Anterior cingulate cortex (tissue), 58 donors: ENCODE measurements at places on chromosomes 1 and 21.

DNA sequence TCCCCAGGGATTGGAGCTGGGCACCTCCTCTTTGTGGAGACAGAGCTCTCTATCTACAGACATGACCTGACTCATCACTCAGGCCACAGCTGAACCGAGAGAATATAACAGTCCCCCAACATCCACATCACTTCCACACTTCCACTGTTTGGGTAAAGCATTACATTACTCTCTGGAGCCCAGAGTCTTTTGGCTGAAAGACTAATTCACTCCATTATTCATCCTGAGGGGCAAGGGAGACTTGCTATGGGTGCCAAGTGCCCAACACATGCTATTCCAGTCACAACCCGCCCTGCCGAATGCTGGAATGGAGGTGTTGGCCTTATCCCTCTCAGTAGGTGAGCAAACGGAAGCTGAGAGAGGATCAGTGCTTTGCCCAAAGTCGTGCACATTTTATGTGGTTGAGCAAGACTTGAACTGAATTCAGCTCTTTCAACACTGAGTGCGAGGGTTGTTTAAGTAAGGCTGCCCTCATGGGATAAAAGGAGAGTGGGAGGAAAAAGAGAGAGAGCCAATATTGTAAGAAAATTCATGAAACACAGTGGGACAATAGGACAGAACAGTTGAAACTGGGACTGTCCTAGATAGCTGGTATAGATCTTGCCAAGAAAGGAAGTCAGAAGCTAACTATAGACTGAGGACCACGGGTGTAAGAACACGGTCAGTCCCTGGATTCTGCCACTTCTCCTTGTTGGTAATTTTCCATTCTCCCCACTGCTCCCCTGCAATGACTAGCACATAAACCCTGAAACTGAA lies 13.5 kb upstream of the CHI3L1 start:
- DNase-seq: no peak

DNA sequence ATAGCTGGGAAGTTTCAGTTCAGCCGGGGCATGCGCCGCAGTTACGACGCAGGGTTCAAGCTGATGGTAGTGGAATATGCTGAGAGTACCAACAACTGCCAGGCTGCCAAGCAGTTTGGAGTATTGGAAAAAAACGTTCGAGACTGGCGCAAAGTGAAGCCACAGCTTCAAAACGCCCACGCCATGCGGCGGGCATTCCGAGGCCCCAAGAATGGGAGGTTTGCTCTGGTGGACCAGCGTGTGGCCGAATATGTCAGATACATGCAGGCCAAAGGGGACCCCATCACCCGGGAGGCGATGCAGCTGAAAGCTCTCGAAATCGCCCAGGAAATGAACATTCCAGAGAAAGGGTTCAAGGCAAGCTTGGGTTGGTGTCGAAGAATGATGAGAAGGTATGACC lies 9.9 kb downstream of the POGK start:
- DNase-seq: no peak

GRCh38 chr1:14529475-14529874 lies 69.0 kb upstream of the KAZN start:
- no peak for DNase-seq

DNA sequence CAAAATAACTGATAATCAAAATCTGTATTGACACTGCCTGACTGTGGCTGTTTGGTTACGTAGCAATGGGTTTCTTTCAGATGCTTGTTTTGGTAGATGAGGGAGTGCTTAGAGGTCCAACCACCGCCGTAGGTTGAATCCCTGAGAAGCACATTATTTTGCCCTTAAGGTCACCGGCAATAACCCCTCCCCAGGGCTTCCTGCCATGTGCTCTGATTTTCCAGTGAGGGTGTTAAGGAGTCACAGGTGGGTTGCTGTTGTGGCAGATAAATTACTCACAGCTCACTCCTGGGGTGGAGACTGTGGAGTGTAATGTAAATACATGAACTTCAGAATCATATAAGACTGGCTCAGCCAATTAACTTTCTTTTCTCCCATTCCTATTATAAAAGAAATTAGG lies 81.5 kb upstream of the ZP4 start:
- no peak for DNase-seq

- DNase-seq: no peak
Measured at GRCh38 chr1:192941722-192942411, 117.3 kb downstream of the UCHL5 start.

- no peak for DNase-seq
Measured at GRCh38 chr1:23555270-23555985, 3.9 kb downstream of the ID3 start.

- no peak for DNase-seq
Measured at GRCh38 chr1:109256085-109256484, 6.7 kb downstream of the CELSR2 start.

DNA sequence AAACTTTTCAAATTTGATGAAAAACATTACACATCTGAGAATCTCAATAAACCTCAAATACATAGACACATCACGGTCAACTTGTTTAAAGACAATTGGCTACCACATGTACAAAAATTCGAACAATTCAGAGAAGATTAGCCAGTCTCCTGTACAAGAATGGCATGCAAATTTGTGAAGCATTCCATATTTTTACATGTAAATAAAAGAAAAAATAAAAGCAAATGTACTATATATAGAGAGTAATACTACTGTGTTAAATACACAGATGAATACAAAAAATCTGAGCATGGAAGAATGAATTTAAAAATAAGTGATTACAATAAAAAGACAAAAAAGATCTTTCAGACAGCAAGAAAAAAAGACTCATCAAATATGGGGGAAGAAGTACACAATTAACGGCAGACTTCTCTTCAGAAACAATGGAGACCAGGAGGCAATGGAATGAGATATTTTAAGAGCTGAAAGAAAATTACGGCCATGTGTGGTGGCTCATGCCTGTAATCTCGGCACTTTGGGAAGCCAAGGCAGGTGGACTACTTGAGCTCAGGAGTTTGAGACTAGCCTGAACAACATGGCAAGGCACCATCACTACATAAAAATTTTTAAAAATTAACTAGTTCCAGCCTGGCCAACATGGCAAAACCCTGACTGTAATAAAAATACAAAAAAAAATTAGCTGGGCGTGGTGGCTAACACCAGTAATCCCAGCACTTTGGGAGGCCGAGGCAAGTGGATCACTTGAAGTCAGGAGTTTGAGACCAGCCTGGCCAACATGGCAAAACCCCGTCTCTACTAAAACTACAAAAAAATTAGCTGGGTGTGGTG lies 23.2 kb downstream of the HAX1 start:
- no peak for DNase-seq

DNA sequence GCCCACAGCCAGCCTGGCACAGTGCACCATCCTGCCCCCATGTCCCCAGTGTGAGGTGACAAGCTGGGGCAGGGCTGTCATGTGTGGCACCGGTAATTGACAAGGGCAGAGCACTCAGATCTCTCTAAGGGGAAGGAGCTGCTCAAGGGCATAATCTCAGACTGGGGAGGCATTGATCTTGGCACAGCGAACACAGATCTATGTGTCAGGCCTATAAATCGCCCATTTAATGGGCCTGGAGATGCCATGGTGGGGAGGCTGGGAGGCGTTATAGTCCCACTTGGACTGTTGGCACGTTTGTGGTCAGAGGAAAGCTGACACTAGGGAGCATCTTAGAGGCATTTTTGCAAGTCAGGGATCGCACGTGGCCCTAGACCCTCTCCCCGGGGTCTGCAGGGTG lies 594.1 kb downstream of the PTPRU start:
- DNase-seq: no peak

GRCh38 chr1:12336413-12336812 lies 106.6 kb downstream of the VPS13D start:
- no peak for DNase-seq

- DNase-seq: no peak
Measured at GRCh38 chr1:179300112-179300511, 6.5 kb downstream of the SOAT1 start.

GRCh38 chr1:211198111-211198510 lies 61.1 kb upstream of the RCOR3 start:
- DNase-seq: no peak

DNA sequence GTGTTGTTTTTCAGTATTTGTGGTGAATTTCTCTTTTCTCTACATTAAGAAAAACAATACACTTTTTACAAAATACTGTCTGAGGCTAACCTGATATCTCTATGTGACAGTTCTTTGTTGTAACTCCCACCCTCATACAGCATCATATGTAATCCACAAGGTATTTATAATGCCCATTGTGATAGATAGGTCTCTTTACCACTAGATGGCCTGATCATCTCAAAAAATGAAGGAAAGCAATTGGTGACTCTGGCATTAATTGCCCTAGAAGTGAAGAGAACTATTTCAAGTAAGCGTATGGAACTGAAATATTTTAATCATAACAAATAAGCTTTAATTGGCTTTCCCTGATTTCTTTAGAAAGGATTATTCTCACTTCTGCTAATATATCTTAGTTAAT lies 36.2 kb upstream of the HFM1 start:
- no peak for DNase-seq

GRCh38 chr1:6464514-6464836 lies 1.5 kb downstream of the TNFRSF25 start:
- no peak for DNase-seq

DNA sequence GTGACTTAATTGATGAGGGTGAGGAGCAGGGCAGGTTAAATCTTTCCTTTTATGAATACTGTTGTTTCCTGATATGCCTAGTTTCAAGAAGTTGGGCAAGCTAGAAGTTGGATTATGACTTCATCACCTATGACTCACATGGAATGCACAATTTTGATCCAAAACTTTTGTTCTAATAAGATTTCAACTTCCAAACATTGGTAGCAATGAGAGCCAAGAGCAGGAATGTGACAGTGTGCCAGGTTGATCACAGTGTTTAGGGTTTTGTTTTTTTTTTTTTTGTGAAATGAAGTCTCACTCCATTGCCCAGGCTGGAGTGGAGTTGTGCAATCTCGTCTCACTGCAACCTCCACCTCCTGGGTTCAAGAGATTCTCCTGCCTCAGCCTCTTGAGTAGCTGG lies 349.4 kb downstream of the DUSP10 start:
- no peak for DNase-seq

GRCh38 chr1:25608488-25609178 lies 8.0 kb upstream of the MAN1C1 start:
- DNase-seq: no peak

DNA sequence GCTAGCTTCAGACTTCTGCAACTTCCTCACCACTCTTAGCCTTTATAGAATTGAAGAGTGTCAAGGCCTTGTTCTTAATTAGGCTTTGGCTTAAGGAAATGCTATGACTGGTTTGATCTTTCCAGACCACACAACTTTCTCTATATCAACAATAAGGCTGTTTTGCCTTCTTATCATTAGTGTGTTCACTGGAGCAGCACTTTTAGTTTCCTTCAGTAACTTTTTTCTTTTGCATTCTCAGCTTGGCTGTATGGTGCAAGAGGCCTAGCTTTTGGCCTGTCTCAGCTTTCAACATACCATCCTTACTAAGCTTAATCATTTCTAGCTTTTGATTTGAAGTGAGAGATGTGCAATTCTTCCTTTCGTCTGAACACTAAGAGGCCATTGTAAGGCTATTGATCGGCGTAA lies 8.6 kb downstream of the PRKACB start:
- no peak for DNase-seq

DNA sequence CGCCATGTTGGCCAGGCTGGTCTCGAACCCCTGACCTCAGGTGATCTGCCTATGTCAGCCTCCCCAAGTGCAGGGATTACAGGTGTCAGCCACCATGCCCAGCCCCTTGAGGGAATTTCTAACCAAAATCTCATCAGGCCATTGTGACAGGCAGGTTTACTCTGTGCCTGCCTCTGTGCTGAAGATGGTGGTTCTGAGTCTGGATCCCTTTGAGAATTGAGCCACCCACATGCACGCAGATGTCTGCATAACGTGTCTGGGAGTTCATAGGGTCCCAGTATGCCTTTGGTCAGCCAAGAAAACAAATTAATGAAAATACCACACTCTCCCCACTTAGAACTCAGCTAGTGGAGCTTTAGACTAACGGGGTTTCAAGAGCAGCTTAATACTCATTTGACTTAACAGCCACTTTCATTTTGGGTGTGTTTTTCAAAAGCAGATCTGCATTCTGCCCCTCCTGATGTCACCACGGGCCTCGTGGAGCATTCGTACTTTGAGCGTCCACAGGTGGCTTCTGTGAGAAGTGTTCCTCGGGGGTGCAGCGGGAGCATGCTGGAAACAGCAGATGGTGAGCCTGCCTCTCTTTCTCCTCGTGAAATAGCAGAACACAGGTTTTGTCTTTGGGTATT lies 45.3 kb downstream of the DIP2A start:
- no peak for DNase-seq

DNA sequence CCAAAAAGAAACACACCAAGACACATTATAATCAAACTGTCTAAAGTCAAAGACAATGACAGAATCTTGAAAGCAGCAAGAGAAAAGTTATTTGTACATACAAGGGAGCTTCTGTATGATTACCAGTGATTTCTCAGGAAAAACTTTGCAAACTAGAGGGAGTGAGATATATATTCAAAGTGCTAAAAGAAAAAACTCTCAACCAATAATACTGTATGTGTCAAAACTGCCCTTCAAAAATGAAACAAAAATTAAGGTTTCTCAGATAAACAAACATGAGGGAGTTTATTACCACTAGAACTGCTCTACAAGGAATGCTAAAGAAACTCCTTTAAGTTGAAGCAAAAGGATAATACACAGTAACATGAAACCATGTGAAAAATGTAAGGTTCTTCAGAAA lies 79.4 kb downstream of the LBR start:
- no peak for DNase-seq

DNA sequence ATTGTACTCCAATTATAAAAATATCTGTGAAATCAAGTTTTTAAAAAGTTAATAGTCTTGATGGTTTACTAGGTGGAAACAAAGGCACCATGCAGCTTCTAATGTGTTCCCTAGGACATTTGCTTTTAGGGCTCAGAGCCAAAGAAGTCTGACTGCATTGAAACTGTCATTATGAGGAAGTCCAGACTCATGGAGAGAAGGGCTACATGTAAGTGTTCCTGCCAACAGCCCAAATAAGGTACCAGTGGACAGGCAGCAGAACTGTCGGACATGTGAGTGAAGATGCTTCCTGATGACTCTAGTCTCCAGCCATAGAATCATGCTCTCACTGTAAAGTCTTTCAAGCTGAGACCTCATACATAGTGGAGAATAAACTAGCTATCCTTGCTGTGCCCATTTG lies 287.6 kb downstream of the AKT3 start:
- no peak for DNase-seq

DNA sequence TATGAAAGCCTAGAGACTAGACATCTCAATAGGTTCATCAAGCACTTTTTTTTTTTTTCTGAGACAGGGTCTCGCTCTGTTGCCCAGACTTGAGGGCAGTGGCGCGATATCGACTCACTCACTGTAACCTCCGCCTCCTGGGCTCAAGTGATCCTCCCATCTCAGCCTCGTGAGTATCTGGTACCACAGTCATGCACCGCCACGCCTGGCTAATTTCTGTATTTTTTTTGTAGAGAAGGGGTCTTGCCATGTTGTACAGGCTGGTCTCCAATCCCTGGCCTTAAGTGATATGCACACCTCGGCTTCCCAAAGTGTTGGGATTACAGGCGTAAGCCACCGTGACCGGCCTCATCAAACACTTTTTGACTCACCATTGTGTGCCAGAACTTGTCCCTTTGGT lies 613 bp upstream of the GPATCH4 start:
- DNase-seq: no peak

DNA sequence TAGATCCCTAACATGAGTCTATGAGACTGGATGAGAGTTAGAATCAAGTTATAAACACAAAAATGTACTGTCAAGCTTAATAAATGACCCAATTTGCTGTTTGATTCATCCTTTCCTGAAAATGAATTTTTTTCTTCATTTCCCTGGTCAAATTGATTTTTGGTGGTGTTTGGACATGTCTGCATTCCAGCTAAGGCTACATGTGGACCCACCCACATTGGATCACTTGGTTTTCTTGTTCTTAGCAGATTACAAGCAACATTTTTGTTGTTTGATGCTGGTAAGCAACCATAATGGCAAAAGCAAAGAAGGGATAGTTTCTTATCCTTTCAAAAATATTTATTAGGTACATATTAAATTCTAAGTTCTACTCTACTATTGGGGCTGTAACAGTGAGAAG lies 181.1 kb downstream of the NEK7 start:
- no peak for DNase-seq
